ENCODE measurements at places on chromosomes 13 and 19.
A peak's percentile ranks its signal among the peaks of the same experiment; 100 is the strongest.

DNA sequence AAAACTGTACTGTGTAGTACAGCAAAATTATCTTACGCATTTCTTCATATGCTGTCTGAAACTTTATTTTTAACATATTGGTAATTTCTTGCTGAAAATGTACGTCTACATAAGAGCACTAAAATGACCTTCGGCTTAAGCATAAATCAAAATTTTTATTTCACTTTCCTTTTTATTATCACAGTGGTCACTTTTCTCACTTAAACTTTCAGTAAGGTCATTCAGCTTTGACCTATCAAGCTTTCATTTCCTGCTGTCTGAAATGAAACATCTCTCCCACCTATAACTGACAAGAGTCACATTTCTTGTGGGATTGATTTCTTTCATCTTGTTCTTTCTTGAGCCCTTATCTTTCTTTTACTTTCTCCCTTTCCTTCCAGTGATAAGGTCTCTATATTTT is 2212.7 kb upstream of the PCDH20 start:
- no peak for DNase-seq

GRCh38 chr19:44689290-44690130 is 9.4 kb upstream of the CEACAM16 start:
- DNase-seq, result peak; percentile 61

DNA sequence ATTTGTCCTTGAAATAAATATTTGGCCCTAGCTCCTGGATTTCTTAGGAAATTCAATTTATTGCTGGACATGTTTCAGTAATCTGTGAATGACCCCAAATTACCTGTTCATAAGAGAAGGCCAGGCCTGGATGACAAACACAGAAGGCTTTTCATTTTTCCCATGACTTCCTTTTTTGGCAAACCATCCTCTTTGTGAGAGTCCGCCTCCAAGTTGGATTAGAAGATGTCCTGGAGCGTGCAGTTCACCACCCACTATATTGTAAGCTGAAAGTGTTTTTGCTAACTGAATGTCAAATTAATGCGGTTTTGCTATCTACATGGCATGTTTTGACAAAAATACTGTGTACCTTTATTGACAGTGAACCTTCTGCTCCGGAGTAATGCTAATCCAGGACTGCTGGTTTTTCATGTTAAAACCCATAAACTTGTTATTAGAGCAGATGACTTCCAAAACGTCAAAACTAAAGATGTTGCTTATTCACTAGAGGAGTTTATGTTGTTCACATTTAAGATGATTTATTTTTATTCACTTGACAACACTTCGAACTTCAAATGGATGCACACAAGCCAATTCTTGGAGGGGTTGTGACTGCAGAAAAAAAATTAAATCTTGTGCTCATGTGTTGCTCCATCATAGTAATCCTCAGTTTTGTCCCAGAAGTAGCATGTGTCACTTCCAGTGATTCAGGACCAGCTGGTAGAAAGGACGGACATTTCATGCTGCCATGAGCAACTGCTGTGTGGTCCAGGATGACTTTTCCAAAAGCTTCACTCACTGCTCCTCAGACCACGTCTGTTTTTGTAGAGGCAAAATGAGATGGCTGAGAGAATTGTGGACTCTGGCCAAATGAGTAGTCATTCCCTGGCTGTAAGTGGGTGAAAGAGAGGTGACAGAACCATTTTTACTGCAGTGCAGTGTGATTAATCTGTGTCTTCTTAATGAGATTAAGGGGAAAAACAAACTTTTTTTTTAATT is 71.0 kb downstream of the ITGBL1 start:
- no peak for DNase-seq

GRCh38 chr19:10189616-10190015 is 5.1 kb downstream of the DNMT1 start:
- no peak for DNase-seq

DNA sequence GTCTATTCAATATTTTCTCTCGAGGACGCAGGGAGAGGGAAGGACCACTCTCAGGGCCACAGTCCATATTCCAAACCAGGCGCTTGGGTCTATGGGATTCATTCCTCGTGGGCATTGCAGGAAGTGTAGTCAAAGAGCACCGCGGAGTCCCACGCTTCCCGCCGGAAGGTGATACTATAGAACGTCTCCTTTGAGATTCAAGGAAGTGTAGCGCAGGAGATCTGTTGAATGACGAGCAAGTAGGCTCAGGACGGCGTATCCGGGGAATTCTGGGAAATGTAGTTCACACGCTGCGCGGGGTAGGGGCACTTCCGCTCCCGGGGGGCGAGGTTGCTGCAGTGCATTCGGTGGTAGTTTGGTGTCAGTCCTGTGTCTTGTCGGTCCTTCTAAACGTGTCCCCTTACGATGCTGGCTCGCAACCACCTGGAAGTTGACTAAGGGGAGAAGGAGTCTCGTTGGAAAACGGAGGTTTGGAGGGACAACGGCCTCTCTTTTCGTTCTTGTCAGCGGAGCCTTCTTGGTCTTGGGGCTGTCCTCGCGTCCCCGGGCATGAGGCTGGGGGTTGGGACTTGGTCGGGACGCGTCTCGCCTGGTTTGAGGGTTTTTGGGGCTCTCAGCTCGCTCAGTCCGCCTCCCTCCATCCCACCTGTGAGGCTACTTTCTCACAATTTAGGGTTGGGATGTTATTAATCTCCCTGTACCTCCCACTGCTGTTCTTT is at the start of gene ZNF284:
ZNF284 (plus strand) TSS at position 336 of the 719 bp plus-strand sequence. CDS start 4,231 bp downstream, outside the sequence.
- peak; percentile 63 for DNase-seq

DNA sequence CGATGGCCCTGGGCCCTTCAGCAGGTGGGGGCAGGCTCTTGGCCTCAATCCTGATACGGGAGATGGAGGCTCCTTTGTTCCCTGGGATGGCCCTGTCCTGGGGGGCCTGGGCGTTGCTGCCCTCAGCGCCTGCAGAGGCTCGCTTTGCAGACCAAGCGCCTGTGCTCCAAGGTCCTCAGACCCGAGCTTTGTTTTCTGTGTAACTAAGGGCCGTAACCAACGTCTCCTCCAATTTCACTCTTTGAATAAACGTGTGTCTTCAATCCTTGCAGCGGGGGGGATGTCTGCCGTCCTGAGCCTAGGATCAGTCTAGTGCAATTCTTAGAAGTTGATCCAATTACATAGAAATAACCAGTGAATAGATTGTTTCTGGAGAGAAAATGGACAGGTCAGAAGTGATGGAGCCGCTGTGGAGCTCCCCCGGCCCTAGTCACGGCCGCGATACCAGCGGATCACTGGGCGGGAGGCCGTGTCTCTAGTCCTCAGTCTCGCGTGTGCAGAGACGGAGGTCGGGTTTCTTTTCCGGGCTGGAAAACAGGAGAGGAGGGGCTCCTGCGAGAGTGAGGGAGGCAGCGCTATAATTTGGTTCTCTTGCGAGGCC is 5.3 kb downstream of the PTBP1 start:
- no peak for DNase-seq

GRCh38 chr13:104286566-104287290 is 1220.5 kb upstream of the SLC10A2 start:
- no peak for DNase-seq

Measured in stimulated activated CD8-positive, alpha-beta memory T cell treated with anti-CD3 and anti-CD28 coated beads, Interleukin-4, amount 100 ng/mL, for 1 hour (primary cell).